ENCODE measurements at places on chromosomes 13 and 19.

- no peak for DNase-seq
These were observed 36.2 kb upstream of the TRPC4 start for GRCh38 chr13:37905736-37906135.

DNA sequence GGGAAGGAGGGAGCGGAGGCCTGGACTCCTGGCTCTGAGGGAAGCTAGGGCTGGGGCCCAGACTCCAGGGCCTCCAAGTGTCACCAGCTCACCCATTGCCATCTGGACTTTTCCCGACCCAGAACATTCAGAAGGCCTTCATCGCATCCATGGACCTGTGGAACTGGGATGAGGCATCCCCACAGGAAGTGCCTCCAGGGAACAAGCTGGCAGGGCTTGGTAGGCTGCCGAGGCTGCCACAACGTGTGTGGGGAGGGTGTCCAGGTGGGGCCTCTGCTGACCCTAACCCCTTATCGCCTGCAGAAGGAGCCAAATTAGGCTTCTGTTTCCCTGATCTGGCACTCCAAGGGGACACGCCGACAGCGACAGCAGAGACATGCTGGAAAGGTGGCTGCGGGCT, 767 bp downstream of the ETV2 start:
- DNase-seq: no peak

DNA sequence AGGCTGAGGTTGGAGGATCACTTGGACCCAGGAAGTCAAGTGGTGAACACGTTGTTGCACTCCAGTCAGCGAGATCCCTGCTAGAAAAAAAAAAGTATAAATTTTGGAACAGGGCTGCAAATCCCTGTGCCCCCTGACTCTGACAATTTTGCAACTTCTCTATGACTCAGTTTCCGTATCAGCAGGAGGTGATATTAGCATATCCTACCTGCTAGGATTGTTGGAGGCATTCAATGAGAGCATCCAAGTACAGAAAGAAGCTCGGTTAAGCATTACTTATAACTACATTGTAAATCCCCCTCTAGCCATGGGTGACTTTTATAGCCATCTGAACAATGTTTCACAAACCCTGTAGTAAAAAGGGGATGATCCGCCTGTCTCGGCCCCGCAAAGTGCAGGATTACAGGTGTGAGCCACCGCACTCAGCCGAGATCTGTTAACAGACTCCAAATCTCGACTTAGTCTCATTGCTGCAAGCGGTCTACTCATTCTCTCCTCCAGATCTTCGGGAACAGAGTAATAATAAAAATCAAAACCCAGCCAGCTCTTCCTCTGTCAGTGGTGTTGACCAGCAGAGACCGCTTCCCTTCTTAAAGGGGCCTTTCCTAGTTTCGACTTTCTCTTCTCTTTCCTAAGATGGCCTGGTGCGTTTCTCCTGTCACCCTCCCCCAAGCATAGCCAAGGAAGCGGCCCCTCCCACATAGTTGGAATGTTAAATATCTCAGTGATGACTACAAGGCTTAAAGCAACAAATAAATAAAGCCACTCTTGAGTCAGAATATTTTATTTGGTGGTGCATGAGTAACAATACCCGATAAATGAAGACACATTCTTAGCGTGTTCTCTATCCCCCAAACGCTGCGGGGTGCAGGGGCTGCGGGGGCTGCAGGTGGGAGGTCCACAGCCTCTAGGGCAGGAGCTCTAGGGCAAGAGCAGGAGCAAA, 10.3 kb upstream of the BICRA start:
- DNase-seq: peak; percentile 39

DNA sequence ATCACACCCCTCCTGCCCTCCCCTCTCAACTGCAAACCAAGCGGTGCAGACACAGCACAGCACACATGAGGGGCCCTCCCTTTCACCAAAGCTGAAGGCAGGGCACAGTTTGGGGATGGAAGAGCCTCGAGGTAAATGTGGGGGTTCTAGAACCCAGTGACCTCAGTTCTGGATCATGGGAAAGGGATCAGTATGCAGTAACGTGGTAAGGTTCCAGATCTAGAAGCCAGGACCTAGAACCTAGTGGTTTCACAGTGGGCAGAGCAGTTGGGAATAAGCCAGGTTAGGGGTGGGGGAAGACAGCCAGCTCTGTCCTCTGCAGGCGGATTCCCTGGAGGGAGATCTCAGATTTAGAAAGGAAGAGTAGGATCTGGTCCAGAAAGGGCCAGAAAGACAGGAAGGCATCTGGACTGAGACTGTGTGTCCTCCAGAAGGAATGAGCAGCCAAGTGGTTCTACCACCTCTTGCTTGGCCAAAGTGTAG, 3.1 kb downstream of the FTL start:
- DNase-seq: no peak

GRCh38 chr13:76991432-76991795, 467 bp upstream of the CLN5 start:
- DNase-seq: no peak

DNA sequence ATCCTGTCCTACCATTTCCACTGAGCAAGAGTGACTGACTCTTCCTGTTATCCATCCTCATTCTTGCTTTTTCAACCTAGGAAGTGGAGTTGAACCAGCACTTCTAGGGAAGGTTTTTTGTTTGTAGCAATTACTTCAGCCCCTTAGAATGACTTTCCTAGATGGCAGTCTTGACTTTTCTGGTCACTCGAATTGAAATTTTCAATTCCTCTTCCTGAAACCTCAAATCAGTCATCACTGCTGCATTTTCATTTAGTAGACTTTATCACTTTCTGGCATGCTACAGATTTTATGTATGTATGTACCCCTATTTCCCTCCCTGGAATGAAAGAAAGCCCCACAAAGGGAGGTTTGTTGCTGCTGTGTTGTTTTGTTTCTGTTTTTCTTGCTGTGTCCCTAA, 915.9 kb downstream of the PCDH17 start:
- no peak for DNase-seq

DNA sequence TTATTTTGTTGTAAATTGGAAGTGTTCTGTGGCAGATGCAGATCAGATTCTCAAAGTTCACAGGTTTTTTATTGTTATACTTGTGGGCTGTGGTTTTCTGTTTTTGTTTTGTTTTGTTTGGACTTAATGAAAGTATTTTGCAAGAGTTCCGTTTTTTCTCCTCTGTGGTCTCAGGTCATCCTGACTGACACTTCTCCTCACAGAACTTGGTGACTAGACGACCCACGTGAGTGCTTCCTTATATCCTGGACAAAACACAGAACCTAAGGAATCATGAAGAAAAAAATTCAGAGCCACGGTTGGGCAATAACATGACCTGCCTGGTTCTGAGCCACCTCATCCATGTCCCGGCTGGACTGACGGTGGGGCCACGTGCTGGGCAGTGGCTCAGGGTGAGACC, 2.5 kb upstream of the RFPL4AL1 start:
- no peak for DNase-seq

GRCh38 chr13:27353166-27353583, 71.2 kb upstream of the GTF3A start:
- DNase-seq: no peak

- DNase-seq: no peak
These were observed 9.3 kb downstream of the PLEKHA4 start for GRCh38 chr19:48858984-48859710.

- DNase-seq: no peak
These were observed 268.5 kb downstream of the MYO16 start for GRCh38 chr13:108897955-108898354.

DNA sequence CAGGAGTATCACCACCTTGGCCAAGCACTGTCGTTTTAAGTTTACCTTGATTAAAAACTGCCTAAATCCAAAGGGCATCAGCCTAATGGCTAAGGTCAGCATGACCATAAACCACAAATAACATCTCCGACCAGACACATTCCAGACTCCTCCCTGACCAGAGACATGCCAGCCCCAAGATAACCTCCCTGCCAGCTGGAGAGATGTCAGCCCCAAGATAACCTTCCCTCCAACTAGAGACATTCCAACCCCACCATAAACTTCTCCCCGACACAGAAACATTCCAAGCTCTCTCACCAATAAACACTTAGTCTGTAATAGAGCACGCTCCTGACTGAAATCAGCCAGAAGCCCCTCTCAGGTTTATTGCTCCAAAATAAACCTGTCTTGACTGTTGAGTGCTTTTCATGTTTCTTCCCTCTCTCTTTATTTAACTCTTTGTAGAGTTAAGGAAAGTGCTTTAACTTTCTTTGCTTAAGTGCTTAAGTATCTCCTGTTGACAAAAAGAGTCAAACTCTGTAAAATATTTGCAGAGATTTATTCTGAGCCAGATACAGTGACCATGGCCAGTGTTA, 36.5 kb downstream of the WDR87 start:
- no peak for DNase-seq

- DNase-seq: peak; percentile 37
These were observed 396 bp downstream of the RTN2 start for GRCh38 chr19:45496349-45496953.

GRCh38 chr13:101455863-101456262, 3.4 kb downstream of the ITGBL1 start:
- no peak for DNase-seq

- no peak for DNase-seq
These were observed 9.6 kb downstream of the IGFLR1 start for GRCh38 chr19:35732540-35733179.

DNA sequence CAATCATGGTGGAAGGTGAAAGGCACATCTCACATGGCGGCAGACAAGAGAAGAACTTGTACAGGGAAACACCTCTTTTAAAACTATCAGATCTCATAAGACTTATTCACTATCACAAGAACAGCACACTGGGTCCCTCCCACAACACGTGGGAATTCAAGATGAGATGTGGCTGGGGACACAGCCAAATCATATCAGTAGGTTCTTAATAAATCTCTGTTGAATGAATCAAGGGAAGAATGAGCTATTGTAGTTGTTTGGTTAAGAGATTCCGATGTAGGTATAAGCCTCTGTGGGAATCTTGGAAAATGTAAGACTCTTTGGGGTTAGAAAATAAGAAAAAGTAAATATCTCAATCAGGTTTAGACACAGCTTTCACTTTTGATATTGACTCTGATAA, 400.2 kb downstream of the KCNRG start:
- DNase-seq: no peak

DNA sequence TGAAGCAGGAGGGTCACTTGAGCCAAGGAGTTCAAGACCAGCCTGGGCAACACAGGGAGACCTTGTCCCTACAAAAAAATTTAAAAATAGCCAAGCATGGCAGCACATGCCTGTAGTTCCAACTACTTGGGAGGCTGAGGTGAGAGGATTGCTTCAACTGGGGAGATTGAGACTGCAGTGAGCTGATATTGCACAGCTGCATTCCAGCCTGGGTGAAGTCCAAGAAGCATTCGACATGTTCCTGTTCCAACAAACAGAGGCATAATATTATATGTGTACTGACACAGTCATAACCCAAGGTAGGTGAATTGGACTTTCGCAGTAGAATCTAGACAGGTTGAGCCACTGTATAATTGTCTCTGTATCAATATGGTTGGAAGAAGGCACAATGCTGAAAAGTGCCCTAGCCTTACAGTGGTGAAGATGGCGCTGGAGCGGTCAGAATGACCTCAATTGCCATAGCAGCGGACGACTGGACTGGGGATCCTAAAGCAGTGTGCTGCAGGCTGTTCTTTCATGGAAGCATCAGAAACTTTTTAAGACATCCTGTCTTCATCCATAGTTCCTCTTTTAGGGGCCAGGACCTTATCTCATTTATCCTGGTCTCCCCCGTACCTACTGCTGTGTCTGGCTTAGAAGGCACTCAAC, 112.0 kb upstream of the CLDN10 start:
- DNase-seq: no peak

- no peak for DNase-seq
These were observed 31.0 kb upstream of the COX7A1 start for GRCh38 chr19:36183245-36183628.

GRCh38 chr13:59658027-59658737, 505.5 kb downstream of the DIAPH3 start:
- DNase-seq: no peak

DNA sequence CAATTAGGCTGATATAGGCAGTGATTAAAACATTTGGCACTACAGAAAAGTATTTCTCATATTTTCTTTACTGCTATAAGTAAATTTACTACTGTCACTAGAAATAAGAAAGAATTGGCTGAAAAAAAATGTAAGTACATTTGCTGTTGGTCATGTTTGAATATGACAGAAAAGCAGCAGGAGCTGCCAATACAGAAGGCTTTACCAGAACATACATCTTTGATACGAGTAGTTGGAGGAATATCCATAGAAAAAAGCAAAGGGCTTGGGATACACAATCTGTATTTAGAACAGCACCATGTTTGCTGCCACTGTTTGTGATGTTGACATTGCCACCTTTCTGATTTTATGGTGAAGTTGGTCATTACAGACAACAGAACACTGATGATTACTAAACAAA, 21.6 kb downstream of the PCDH9 start:
- DNase-seq: no peak

DNA sequence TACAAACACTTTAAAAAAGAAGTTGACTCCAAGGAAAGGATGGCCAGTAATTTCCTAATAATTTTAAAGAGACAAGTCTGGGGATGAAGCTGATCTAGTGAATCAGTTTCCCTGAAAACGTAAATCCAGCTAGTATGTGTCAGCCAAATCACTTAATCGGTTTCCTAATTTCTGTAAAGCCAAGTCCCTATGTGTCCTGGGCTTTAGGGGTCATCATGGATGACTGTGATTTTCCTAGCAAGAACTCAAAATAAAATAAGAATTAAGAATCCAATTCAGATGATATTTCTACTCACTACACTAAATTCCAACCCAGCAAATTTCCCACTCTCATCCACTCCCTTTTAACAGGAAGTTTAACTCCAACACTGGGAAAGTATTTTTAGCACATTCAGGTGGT, 35.9 kb downstream of the ELF1 start:
- no peak for DNase-seq

- no peak for DNase-seq
These were observed 726.4 kb upstream of the GPC6 start for GRCh38 chr13:92500192-92500591.

GRCh38 chr19:57239982-57240310, 486 bp upstream of the ZNF805 start:
- no peak for DNase-seq

DNA sequence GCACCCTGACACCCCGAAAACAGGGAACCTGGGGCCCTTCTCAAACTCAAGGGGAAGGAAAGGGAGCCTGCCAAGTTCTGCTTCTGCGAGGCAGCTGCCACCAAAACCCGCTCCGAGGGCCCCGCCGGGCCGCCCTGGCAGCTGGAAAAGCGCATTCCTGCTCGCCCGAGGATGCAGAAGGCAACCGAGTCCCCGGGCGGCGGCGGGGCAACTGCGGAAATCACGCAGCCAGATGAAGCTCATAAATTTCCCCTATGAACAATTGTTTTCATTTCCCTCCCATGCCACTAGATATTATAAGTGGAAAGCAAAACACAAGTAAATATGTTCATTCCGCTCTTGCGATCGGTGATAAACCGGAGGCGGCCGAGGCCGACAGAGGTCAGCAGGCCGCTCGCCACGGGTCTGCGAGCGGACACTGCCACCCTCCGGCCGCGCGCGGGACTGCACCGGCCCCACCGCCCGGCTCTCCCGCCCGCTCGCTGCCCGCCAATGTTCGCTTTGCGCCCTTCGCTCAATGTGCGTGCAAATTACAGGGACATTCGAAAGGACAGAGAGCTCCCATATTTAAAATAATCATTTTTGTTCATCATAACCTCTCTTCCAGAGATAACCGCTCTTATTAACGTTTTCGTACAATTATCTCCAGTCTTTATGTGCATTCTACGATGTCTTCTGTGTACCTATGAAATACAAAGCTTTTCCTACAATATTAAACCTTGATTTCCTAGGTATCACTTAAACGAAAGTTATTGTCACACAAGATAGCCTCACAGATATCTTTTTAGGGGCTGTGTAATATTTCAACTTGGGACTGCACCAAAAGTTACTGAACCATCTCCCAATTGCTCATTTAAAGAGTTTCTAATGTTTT, 120.8 kb upstream of the ZNF507 start:
- peak; percentile 67 for DNase-seq
